ENCODE measurements at places on chromosomes 2 and 18.

GRCh38 chr2:206740800-206741199 lies 22.6 kb upstream of the DYTN start:
- DNase-seq: no peak

GRCh38 chr2:85728342-85728741 lies 25.4 kb upstream of the ATOH8 start:
- no peak for DNase-seq

- no peak for DNase-seq
These were observed 33.0 kb downstream of the FTCDNL1 start for GRCh38 chr2:199818026-199818425.

DNA sequence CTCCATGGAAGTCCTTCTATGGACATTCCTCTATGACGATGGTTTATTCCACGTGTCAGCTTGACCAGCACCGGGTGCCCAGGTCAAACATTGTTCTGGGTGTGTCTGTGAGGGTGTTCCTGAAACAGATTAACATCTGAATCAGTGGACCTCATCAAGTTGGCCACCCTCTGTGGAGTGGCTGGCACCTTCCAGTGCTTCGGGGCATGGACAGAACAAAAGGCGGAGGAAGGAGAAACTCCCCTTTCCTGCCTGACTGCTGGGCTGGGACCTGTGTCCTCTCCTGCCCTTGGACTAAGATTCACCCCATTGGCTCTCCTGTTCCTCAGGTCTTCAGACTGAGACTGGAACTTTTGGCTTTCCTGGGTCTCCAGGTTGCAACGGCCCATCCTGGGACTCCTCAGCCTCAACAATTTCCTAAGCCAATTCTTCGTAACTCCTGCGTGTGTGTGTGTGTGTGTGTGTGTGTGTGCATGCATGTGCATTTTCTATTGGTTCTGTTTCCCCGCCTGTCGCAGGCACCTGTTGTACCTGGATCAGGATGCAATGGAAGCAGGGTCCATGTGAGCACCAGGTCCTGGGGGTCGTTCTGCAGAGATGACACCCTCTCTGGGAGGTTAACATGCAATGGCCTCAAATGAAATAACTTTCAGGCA lies 357.2 kb upstream of the SALL3 start:
- DNase-seq: no peak

- DNase-seq: no peak
These were observed 74.3 kb downstream of the HRH4 start for GRCh38 chr18:24534737-24535136.

DNA sequence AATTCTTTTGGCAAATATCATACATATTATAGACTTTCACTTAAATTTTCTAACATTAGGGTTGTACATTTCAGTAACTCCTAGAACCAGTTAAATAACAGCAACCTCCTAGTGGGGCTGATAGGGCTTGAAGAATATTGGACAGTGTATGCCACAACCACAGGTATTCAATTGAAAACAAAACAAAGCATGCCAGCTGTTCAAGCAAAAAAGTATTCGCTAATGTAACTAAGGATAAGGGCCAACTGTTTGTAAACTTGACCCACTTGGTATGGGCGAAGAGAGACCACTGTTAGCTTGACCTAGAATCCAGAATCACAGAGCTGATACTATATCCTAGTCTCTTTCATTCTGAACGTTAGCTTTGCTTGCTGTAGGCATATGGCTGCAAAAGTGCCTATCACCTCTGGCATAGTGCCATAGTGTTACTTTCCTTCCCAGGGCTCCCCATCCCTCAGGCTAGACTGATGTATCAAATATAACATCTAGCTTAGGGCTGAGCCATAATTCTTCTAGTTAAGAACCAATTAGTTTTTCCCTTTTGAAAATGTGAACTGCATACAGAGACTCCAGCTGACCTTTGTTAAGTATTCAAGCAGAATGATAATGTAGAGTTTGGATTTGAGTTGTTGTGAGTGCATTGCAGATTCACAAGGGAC lies 458.8 kb upstream of the NRXN1 start:
- DNase-seq: no peak

- DNase-seq: no peak
These were observed 2.6 kb downstream of the SCN7A start for GRCh38 chr2:166491461-166491860.

DNA sequence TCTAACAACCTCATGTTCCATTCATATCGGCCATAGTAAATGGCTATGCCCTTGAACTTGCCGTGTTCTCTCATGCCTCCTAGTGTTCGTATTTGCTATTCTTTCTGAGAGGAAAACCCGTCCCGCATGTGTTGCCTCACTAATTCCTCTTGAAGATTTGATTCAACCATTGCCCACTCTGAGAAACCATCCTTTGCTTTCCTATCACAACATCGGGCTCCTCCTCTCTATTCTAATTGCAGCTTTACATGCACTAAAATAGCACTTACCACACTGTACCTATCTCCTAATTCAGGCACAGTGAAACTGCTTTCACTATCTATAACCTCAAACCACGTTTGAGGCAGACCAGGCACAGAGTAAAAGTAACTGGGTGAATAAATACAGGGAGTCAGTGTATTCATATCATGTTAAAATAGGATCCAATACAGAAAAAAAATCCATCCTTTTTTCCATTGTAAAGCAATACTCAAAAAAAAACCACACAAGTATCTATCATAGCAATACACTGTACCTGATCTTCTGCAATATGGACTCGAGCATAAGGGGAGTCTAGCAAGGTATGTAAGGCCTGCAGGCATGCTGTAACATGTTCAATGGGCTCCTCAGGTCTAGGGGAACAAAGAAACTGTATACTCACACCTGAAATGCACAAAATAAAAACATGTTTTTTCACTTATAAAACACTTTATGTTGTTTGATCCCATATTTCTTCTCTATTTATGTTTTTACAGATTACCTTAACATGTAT lies 39.0 kb upstream of the STRN start:
- peak; percentile 0 for DNase-seq

DNA sequence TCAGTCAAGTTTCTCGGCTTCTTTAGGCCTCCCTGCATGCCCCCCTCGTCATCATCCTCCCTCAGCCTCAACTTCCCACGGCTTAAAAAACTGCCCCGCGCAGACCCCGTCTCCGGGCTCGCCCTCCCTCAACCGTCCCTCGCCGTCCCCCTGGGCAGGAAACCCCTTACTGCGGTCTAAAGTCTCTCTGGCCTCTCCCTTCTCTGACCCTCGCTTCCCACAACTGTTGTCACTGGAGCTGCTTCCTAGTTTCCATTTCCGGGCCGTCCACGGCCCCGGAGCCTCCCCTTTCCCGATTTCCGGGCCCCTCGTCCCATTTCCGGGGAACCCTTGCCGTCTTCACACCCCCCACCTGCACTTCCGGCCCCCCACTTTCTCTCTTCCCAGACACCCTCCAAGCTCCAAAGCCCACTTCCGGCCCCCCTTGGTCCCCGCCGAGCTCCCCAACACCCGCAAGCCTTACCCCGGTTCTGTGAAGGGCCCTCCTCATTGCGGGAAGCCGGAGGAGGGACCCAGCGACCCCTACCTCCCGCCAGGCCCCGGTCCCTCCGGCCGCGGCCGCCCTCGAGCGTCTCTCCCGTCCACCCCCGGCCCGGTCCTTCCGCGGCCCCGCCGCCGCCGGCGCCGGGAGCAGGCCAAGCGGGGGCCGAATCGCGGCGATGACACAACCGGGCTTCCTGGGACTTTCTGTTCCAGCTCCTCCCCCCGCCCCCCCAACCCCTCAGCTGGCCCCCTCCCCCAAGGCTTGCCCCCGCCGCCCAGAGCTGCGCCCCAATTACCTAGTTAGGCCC lies 513 bp downstream of the TRIP12 start:
- peak; percentile 58 for DNase-seq

DNA sequence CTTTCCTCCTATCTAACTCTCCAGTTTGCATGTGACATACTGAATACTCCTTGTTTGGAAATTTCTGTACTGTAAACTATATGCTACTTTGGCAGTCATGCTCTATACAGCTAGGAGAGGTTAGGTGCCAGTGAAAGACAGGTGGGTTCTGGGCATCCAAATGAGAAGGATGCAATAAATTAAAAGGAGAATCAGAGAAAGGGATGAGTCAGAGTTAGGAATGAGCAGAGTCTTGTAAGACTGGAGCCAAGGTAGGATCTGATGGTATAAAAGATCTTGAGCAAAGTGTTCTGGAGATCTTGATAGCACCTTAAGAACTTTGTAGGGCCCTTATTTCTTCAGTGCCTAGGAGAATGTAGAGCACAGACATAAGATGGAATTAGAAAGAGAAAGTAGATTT lies 58.7 kb upstream of the STAM2 start:
- no peak for DNase-seq

DNA sequence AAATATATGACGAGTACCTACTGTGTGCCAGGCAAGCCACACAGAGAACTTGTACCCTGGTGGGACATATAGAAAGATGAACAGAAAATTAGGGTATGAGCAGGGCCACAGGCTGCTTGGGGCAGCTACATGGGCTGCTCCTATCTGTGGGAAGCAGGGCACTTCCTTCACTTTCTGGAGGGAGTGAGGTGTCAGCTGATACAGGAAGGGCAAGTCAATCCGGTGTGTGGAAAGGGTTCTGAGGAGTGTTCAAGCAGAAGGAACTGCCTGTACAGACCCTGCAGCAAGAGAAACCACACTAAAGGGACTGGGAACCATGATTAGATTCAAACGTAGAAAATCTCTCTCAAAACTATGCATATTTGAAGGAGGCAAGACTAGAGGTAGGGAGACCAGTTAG lies 58.6 kb upstream of the BCL11A start:
- no peak for DNase-seq

GRCh38 chr2:160124571-160124970 lies 62.2 kb upstream of the PLA2R1 start:
- DNase-seq: no peak

GRCh38 chr2:84925336-84925723 lies 19.9 kb downstream of the TMSB10 start:
- no peak for DNase-seq

GRCh38 chr2:230790981-230791380 lies 73.8 kb upstream of the ITM2C start:
- DNase-seq: no peak

GRCh38 chr2:74155830-74156229 lies 8.1 kb upstream of the BOLA3 start:
- no peak for DNase-seq

GRCh38 chr2:33430856-33431255 lies 45.6 kb upstream of the RASGRP3 start:
- no peak for DNase-seq

GRCh38 chr2:8630676-8631464 lies 51.0 kb upstream of the ID2 start:
- DNase-seq: no peak

DNA sequence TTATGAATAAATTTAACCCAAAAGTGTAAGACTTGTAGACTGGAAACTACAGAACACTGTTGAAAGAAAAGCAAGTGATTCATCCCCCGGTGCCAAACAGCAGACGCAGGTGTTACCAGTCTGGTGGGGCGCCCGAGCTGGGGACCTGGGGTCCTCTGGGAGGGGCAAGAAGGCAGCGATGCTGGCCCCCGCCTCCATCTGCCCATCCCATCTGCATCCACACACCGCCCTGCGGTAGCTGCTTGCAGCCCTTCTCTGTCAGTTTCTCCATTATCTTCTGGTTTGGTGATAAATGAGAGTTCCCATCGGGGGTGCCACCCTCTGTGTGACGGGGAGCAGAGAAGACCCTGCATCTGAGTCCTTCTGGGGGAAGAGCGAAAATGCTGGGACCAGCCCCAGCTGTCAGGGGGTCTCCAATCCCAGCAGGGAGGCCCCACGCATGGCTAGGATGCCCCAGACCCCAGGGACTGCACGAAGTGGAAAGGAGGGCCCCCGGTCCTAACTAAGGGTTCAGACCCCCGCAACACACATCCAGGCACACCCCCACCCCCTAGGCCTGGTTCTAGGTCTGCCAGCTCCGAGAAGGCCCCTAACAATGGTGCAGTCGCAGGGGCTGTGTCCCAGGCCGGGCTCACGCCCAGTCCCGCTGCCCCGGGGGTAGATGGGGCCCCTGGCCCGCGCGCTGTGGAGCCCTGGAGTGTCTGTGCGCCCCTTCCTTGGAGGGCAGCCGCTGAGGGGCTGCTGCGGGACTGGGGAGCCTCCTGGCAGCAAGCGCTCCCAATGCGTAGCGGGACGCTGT lies 686 bp upstream of the RGPD8 start:
- no peak for DNase-seq

DNA sequence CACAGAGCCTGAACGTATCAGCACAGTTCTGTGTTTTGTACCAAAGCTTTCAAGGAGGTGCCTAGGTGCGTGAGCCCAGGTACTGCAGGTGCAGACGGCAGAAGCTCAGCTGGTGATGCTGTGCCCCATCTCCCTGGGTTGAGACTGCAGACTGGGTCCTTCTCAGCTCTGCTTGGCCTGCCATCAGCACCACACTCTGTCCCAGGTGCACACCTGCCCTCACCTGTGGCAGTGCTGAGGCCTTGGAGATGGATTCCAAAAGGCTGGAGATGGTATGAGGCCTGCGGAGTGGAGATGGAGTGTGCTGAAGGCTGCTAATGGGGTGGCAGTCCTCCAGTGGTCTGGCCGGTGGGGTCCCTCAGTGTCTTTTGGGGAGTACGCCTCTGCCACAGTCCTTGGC lies 9.3 kb downstream of the LDLRAD4 start:
- no peak for DNase-seq

DNA sequence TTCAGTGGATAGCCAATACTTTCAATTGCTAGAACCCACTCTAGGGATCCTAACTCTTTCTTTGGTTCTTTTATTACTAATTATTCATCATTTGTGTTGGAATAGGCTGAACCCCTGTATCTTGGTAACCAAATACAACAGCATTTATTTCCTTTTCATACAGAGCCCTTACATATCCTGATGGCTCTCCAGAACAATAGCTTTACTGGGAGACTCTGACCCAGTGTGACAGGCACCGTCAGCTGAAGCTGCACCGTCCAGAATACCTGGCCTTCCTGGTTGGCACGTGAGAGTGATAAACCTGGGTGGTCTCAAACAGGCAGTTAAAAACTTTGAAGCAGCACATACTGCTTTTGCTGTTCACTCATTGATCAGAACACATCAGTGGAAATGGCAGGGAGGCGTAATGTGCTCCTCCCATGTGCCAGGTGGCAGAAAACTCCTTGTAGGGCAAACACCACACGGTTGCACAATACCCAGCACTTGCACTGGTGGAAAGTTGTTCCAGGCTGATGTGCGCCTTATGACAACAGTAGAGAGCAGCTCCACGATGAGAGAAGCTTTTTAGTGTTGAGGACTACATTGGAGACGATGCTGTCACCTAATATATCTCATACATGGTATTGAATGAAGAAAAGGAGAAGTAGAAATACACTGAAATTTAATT lies 456.2 kb downstream of the PARD3B start:
- DNase-seq: no peak

DNA sequence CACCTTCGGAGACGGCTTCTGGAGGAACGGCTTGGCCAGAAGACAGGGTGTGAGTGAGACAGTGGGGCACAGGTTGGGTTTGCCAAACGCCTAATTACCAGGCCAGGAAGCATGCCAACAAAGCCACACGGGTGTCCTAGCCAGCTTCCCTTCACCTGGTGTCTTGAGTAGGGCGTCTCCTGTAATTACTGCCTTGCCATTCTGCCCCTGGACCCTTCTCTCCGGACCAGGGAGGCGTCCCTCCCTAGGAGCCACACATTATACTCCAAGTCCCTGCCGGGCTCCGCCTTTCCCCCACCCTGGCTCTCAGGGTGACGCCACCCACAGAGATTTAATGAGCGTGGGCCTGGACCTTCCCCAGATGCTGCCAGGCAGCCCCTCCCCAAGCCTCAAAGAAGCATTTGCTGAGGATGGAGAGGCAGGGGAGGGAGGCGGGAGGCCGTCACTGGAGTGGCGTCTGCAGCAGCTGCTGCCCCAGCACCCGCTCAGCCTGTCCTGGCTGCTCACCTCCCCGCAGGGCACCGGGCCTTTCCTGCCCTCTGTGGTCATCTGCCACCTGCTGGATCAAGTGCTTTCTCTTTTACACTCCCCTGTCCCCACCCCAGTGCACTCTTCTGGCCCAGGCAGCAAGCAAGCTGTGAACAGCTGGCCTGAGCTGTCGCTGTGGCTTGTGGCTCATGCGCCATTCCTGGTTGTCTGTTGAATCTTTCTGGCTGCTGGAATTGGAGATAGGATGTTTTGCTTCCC lies 20.7 kb downstream of the FOSL2 start:
- no peak for DNase-seq

Data from left kidney (tissue), 8 donors.